ENCODE measurements at places on chromosomes 5 and 9.
A peak's percentile ranks its signal among the peaks of the same experiment; 100 is the strongest.

DNA sequence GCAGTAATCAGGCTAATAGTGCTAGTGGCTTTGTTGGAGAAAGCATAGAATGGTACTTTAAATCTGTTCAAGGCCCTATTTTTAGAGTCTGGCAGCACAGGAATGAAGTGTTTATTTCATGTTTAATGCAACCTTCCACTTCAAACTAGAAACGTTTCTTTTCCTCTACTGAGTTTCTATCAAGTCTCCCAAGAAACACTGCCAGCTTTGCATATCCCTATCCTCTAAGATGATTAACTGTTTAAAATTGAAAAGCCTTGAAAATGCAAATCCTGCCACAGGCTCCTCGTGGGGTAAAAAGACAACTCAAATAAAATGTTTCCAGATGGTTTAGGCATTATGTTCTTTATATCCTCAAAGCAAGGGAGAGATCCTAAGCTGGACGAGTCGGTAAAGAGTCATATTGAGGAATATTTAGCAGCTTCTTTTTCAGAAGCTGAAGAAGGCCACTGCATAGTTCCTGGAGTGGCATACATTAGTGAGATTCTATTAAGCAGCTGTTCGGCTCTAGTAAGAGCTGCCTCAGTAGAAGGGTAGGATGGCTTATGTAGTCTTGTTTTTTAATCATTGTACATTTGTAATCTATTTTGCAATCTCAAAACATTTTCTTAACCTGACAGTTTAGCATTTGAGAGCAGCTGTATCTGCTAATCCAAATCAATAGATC lies 251.2 kb downstream of the CHSY3 start:
- DNase-seq, result no peak

- DNase-seq, result peak; percentile 40
Observed at GRCh38 chr9:36486933-36487481, 85.7 kb upstream of the MELK start.

- DNase-seq, result no peak
Observed at GRCh38 chr9:104088416-104088815, 5.7 kb upstream of the SMC2 start.

GRCh38 chr9:106588626-106589025 lies 274.3 kb upstream of the ZNF462 start:
- DNase-seq, result no peak

- no peak for DNase-seq
Observed at GRCh38 chr5:6195711-6196358, 182.5 kb downstream of the MED10 start.

GRCh38 chr5:37272511-37272910 lies 23.3 kb upstream of the CPLANE1 start:
- no peak for DNase-seq

GRCh38 chr5:134577796-134578577 lies 52.5 kb downstream of the JADE2 start:
- peak; percentile 60 for DNase-seq

DNA sequence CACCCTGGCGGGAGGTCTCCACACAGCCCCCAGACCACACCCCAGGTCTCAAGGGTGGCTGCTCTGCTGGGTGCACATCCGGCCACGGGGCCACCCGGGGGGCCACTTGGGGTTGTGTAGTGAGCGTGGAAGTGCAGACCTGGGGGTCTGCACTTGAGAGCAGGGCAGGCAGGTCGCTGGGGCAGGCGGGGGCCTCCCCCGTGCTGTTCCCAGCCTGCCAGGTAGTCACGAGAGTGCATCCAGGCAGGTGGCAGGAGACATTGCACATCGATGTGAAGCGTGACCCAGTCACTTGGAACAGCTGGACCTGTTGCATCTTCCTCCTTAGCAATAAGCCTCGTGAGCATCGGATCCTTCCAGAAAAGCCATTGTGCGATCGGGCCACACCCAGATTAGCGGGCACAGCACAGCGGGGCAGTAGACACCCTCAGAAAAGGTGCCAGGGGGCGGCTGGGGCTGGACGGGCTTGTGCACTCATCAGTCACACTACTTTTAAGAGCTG lies 4.8 kb upstream of the ENTPD8 start:
- DNase-seq, result no peak

GRCh38 chr9:77714077-77714549 lies 66.0 kb upstream of the GNA14 start:
- no peak for DNase-seq

DNA sequence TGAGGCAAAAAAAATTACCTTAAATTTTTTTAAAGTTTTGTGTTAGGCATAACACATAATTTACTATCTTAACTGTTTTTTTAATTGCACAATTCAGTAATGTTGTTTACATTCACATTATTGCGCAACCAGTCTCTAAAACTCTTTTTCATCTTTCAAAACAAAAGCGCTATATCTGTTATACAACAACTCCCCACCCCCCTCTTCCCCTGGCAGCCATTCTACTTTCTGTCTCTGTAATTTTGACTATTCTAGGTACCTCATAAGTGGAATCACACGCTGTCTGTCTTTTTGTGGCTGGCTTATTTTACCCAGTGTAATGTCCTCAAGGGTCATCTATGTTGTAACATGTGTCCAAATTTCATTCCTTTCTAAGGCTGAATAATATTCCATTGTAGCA lies 241.5 kb upstream of the DMRT1 start:
- no peak for DNase-seq

DNA sequence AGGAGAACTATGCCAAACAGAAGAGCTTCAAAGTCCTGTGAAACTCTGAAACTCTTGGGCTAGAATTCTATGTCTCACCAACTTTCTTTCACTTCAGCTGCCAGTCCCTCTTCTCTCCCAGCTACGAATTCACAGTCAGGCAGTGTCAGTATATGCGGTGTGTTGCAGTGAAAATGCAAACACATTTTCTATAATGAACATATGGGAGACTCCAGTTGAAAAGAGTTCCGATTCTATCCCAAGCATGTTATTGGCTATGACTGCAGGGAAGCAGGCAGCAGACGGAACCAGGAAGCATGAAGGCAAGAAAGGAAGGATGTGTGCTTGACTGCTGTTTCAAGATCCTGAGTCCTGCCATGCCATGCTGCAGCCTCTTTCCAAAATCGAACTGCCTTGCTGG lies 515.7 kb upstream of the TLE4 start:
- DNase-seq, result no peak

DNA sequence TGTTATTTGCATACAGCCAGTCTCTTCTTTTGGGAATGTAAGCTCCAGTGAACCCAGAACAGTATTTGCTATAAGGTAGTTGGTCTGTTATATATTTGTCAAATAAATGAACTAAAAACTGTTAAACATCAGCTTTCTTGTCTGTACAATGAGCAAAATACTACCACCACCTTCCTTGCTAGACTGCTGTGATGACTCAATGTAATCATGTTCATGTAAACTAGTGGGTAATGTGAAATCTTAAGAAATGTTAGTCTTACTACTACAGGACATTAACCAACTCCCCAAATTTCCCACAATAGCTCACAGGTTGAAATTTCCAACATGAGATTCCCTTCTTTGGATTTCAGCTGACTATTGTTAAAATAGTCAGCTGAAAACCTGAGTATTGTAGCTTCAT lies 176.1 kb downstream of the TRPM3 start:
- no peak for DNase-seq

GRCh38 chr5:170221327-170221741 lies 11.5 kb upstream of the C5orf58 start:
- no peak for DNase-seq

DNA sequence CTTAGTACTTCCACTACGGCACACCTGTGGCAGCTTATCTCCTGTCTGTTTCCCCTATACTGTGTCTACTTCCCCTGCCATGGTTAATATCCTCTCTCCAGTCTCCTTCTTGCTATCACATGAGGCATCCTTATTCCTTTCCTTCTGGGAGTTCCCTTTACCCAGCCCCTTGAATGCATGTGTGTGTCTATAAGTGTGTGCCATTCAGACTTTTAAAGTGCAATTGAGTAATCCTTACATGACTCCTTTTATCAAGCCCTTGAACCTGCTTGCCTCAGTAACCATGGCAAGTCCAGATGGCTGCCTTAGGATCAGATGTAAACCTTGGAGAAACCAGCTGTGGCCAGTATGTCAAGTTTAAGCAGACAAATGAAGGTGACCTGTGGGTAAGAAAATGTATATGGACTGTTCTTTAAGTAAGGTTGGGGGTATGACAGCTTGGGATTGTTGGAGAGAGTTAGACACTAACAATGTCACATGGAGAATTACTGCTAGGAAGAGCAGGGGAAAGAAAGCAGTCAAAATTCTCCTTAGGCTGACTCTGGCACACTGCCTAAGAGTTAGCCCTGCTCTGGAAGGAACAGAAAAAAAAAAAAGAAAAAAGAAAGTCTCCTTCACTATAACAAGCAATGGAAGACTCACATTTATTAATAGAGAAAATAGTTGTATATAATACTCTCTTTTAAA lies 142.1 kb downstream of the HINT1 start:
- DNase-seq, result no peak

DNA sequence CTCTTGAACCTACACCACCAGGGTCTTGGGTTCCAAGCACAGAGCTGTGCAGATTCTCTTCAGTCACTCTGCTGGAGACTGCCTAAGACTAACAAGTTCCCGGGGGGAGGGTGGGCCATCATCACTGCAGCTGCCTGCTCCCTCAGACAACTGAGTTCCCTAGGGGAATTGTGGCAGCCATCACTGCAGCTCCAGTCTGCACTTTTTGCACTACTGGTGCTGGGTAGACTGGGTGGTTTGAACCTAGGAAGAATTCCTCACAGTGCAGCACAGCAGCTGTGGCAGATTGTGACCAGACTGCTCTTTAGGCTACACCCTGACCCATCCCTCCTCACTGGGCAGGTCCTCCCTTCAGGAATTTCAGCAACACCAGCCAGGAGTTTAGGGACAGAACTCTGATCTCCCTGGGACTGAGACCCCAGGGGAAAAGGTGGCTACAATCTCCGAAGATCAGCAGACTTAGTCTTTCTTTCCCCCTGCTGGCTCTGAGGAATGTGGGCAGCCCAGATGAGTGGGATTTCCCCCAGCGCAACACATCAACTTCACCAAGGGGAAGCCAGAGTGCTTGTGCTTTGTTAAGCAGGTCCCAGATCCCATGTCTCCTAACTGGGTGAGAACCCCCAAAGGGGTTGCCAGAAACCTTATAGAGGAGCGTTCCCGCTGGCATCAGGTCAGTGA lies 30.9 kb upstream of the RGMB start:
- DNase-seq, result no peak

- DNase-seq, result no peak
Observed at GRCh38 chr5:99901972-99902371, 633.2 kb upstream of the FAM174A start.

DNA sequence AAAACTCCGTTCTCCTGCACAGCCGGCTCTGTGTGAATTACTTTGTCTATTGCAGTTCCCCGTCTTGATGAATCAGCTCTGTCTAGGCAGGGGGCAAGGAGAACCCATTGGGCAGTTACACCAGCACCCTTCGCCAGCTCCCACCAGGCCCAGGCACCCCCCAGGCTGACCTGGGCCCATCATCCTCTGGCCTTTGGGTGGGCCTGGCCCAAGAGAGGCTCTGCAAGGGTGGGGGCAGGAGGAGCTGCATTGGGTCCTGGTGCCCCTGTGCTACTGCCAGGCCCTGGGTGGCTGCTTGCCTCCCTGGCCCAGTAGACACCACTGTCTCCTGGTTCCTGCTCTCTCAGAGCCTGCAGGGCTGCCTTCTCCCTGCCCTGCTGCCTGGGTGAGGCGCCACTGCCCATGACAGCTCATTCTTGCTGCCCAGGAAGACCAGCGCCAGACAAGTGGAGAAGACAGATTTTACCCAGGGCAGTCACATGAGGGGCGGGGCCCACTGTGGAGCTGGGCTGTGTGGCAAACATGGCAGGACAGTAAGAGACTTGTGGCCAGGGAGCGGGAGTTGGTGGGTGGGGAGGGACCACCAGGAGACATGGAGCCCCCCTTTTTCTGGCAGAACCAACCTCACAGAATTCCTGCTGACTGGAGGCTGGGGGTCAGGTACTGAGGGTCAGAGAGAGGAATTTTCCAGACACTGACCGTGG lies 67.2 kb downstream of the MRPL36 start:
- DNase-seq, result no peak

GRCh38 chr5:150142959-150143349 lies 12.7 kb downstream of the PDGFRB start:
- no peak for DNase-seq

GRCh38 chr5:59125011-59125961 lies 542.4 kb downstream of the RAB3C start:
- no peak for DNase-seq

DNA sequence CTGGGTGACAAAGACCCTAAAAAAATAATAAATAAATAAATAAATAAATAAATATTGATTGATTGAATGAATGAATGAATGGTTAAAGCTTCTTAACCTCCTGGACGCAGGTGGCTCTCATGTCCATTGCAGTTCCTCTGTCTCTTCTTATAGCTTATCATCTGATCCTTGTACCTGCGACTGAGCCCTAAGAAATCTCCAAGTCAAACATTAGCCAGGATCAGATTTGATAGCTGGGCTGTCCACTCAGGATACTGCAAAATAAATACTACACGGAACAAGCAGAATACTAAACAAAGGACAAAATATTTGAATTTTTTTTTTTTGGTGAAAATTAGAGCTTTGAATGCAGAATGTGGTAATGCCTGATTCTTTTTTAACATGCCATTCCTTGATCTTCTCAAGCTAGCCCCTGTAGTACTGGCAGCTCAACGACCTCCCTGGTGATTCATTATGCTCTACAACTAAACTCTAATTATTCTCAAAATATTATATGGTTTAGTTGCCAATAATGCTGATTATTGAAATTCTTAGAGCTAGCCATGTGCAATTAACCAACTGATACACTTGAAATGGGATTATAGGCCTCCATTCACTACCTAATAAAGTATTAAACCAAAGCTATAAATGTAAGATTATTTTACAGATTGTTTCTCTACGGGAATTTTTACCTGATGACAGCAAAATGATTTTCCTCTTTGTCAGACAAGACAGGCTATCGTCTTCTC lies 9.9 kb upstream of the TMEM245 start:
- no peak for DNase-seq

DNA sequence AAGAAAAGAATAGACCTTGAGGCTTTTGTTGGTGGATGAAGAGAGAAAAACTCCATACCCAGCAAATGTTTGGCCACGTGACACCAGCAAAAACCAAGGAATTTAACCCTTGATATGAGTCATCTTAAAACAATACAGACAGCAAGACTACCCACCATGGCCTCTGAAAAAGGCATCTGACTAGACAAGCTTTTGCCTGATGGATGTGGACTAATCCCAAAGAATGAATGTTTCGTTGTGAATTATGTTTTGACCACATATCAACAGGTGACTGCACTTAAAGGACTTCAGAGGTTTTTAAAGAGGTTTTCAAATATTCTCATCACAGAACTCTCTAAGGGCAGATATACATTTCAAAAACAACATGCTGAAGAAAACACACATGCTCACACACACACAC lies 33.0 kb upstream of the SLC1A3 start:
- no peak for DNase-seq

GRCh38 chr9:88291056-88291455 lies 97.2 kb upstream of the SPIN1 start:
- no peak for DNase-seq

DNA sequence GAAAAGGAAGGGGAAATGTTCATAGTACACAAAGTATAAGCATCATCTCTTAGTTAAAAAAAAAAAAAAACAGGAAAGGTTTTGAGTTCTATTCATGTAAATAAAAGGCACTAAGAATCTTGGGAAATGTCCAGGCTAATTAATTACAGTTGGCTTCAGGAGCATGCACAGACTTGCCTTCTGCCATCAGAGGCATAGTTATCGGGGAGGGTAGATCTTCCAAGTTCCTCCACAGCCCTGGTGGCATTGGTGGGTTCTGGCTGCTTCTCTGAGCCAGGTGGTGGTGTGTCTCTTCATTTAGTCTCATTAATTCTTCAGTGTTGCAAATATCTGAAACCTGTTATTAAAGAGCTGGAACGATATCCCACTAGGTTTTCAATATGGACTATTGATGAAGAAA lies 85.2 kb downstream of the TMEM252 start:
- DNase-seq, result no peak

GRCh38 chr5:83564069-83564749 lies 92.7 kb downstream of the VCAN start:
- DNase-seq, result no peak
